AG04450 (cell line): ENCODE measurements at places on chromosomes 3 and 15.

GRCh38 chr3:84077479-84077878, 881.3 kb upstream of the CADM2 start:
- DNase-seq, result no peak

- DNase-seq, result peak; percentile 34
Measured at GRCh38 chr15:89358755-89359439, 24.3 kb upstream of the POLG start.

DNA sequence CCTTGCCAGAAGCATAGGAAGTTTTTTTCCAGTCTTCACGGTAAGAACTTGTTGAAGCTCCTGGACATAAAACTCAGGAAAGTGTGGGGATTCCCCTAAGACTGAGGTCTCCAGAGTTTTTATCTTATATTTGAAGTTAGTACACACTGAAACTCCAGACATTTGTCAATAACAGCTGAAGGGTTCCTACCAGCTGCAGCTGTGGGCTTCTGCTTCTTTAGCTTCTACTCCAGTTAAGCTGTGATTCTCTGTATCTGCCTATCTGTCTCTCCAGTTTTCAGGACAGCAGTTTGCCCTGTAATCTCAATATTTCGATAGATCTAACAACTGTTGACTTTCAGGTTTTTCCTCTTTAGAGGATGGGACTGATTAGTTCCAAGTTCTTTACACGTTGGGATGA, 966.0 kb upstream of the SEMA6D start:
- DNase-seq, result no peak

DNA sequence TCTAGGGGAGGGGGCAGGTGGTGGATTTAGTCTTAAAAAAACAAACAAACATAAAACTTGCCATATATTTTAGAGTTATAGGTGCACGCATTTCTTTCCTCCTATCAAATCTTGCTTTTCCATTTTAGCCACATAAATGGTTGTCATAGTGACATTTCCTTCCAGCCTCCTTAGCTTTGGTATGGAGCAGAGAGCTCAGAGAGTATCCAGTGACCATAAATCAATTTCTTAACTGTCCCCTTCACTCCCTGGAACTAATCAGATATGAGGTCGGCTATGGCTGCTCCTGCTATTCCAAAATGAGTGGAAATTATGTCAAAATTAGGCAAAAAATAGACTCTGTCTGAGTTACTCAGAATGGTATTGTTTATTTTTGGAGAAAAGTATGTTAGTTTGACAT, 164.5 kb downstream of the EBLN2 start:
- DNase-seq, result no peak

DNA sequence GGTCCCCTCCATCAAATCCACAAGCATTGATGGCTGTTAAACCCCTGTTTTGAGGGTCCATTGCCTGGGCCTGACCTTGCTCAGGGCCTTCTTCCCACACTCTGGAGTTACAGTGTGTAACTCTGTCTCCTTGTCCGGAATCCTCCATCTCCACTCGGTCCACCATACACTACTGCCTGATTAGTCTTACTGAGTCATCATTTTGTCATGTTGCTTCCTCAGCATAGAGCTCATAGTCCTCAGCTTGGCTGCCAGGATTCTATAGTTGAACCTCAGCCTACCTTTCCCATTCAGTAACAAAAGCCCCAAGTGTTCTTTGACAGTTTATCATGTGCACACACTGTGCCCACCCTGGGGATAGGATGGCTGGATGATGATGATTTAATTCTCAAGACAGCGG, 113.0 kb downstream of the PDE8A start:
- peak; percentile 16 for DNase-seq

DNA sequence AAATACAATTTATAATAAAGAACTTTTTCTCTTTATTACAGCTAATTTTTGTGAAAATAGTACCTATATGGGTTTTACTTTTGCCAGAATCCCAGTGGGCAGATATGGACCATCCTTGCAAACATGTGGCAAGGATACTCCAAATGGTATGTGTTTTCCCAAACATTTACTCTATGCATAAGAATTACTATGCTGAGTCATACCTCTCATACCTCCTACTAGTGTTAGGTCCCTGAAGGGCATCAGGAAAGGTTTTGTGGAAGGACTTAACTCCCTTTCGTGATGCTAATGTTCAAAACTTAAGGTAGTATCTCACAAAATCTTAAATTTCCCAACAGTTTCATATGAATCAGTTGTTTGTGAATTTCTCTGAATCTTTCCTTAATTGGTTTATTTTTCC, 21.3 kb downstream of the ADGRG7 start:
- no peak for DNase-seq
